Neural crest cell (in vitro differentiated cells): ENCODE measurements at places on chromosomes 6 and 20. TPM values are rescaled to one million over a fixed set of nuclear protein-coding genes. Genes with fewer than 3 reads are reported as not detected.

GRCh38 chr6:147057188-147057587 lies 147.0 kb upstream of the STXBP5 start:
- no peak for DNase-seq

GRCh38 chr6:100186552-100186951 lies 192.5 kb upstream of the MCHR2 start:
- DNase-seq, result no peak

GRCh38 chr6:62298745-62299392 lies 12.8 kb upstream of the KHDRBS2 start:
- no peak for DNase-seq

DNA sequence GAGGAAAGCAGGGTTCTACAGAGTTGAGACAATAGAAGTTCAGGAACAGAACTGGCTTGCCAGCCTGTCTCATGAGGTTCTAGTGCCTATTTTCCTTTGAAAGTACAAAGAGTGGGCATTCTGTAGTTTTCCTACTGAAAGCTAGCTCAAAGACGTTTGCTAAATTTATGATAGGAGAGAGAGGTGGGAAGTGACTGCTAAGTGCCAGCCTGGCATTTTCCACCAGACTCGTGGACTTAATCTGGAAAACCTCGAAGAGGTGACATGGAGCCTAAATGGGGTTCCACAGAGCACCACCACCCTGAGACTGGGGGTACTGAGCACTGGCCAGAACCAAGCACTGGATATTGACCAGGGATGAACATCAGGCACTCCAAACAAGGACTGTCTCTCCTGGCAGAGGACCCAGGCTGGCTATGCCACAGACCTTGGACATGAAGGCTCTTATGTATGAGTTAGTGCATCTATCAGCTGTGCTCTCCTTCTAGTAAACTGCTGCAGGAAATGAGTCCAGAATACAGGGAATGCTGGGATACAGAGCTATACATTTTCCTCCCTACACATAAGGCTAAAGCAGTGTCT lies 7.1 kb downstream of the PEX6 start:
- DNase-seq, result no peak

- no peak for DNase-seq
Observed at GRCh38 chr6:150004101-150004782, 21.1 kb downstream of the RAET1L start.

- no peak for DNase-seq
Observed at GRCh38 chr20:41478026-41478425, 111.4 kb upstream of the EMILIN3 start.

- no peak for DNase-seq
Observed at GRCh38 chr6:116783852-116784251, 18.3 kb upstream of the FAM162B start.

GRCh38 chr20:17848249-17849048 lies 120.1 kb downstream of the SNX5 start:
- no peak for DNase-seq

- no peak for DNase-seq
Observed at GRCh38 chr20:51752343-51752951, 15.7 kb downstream of the ATP9A start.

The MICAL1 gene
- 55.5 and 58.7 TPM in 2 replicates for total RNA-seq

GRCh38 chr20:57712851-57713504 lies 3.2 kb upstream of the PMEPA1 start:
- DNase-seq, result no peak
